ENCODE measurements at places on chromosomes 3 and 15.

- DNase-seq = no peak
Measured at GRCh38 chr3:56822501-56822900, 20.8 kb upstream of the ARHGEF3 start.

- DNase-seq = peak; percentile 24
Measured at GRCh38 chr3:195450731-195451229, 8.0 kb upstream of the ACAP2 start.

- peak; percentile 91 for DNase-seq
Measured at GRCh38 chr3:12371525-12372140, 82.8 kb downstream of the PPARG start.

DNA sequence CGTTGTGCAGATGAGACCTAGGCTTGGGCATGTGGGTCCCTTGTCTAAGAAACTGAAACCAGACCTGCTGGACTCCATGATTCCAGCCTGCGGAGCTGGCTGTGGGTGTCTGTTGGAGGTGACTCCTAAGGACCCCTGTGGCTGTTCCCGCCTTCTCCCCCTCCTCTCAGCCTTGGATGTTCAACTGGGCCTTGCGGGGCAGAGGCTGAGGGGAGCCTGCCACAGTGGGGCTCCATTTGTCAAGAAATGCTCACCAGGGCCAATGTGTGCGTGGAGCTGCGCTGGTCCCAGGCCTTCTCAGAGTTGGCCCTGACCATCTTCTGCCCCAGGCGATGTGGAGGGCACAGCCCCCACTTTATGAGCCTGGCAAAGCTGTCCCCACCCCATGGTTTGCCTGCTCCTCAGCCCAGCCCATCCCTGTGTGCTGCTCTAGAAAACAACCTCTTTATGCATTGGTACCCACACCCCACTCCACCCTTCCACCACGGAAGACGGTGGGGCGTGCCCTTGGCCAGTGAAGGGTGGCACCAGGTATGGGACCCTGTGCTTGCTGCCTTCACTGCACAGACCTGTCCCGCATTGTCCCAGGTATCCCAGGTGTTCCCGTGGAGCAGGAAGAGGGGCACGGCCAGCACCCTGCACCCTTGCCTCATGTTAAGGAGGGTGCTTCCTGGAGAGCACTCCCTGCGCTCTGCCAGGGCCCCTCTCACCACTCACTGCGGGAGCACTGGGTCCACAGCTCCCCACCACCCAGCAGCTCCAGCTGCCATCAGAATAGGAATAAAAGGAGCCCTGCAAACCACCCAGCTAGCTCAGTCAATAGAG lies 7.9 kb downstream of the MESP2 start:
- DNase-seq = no peak

DNA sequence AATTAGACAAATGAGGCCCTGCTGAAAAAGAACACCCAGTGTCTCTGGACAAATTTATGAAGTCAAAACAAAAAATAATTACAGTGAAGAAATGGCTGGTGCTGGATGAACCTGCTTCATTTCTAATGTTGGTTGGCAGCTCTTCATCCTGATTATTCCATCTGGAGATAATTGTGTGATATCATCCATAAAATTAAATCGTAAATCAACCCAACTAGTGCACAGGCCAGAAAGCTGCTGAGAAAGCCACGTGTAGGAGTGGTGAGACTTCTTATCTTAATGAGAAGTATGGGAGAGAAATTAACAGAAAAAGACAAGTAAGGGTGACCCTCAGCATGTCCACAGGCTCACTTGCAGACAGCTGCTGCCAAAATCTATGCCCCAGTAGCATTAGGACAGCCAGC lies 465.2 kb upstream of the TGFBR2 start:
- DNase-seq = peak; percentile 27

DNA sequence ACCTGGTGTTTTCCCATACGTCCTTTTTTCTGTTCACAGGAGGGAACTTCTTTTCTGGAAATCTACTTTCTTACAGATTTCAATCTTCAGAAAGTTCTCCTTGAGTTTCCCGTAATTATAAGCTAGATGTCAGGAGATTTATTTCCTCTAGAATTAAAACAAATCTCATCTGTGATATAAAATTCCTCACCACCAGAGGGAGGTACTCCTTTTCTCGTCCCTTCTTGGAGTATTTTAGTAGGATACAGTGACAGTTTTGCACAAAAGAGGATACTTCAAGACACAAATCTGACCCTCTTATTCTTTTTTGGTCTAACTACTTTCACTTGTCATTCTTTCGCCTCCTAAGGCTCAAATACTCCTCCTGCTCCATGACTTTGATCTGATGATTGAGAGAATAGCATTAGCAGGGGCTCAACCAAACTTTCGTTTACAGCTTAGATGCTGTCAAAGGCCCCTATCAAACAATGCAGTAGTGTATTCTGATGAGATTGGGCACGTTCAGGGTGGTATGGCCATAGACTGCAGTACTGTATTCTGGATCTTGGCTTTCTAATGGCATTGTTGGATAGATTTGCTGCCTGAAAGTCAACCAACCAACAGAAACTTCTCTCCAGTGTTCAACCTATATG lies 38.0 kb downstream of the TMEM41A start:
- peak; percentile 35 for DNase-seq

DNA sequence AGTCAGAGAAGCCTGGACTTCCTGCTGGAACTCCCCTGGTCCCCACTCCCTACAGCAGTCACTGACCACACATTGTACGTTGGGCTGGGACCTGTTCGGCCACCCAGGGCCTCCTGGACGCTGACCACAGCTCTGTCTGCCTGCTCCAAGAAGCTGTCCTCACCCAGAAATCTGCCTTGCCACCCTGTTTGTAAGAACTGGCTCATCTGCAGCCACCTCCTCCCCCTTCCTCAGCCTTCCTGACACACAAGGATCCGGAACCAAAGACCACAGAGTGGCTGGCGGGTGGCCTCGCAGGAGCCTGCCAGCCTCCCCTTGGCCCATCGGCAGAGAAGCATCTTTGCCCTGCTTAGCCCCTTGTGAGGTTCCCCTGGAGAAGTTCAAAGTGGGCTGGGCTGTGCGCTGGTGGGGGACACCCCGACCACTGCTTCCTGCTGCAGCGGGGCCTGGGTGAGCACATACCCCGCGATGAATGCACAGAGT lies 91.9 kb downstream of the PCSK6 start:
- no peak for DNase-seq

DNA sequence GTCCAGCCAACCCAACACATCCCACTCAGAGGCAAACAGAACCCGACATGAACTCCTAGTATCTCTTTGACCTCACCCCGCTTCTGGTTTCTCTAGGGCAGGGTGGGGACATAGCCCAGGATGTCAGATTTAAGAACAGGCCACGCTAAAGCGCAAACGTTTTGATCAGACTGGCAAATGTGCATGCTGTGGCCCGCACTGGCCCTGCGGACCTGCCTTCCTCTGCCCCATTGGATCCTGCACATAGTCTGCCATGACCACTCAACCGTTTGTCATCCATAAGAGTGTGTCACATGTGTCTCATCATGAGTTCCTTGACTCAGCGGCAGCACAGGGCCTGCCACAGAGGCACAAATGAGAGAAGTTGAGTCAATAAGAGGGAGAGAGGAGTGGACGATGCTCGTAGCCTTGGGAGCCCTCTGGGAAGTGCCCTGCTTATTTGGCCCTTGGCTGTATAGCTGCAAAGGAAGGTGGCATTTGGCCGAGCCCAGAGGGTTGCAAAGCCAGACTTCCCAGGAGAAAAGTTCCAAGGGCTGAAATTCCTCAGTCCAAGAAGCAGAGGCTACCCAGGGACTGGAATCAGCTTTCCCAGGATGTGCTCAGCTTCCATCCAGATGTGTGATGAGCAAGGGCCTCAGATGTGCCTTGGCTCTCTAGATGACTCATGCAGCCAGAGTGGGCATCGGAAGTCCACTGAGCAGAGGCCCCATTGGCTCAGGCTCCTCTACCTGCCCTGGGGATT lies 55.5 kb upstream of the SLCO2A1 start:
- DNase-seq = no peak

DNA sequence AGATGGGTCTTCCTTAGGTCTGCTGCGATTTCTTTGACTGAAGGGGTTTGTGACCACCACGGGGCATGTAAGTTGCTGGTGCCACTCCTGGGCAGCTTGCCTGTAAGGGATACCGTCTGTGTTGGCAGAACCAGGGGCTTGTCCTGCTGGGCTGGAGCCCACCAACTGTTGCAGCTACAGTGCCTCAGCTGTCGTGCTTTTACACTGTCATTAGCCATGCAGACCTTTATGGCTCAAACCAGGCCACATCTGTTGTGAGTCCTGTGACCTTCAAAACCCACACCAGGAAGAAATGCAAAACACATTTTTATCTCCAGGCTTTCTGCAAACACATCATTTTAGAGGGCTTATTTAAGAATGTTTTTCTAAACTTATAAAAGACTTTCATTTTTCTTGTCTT lies 168.7 kb downstream of the PTPRG start:
- no peak for DNase-seq

DNA sequence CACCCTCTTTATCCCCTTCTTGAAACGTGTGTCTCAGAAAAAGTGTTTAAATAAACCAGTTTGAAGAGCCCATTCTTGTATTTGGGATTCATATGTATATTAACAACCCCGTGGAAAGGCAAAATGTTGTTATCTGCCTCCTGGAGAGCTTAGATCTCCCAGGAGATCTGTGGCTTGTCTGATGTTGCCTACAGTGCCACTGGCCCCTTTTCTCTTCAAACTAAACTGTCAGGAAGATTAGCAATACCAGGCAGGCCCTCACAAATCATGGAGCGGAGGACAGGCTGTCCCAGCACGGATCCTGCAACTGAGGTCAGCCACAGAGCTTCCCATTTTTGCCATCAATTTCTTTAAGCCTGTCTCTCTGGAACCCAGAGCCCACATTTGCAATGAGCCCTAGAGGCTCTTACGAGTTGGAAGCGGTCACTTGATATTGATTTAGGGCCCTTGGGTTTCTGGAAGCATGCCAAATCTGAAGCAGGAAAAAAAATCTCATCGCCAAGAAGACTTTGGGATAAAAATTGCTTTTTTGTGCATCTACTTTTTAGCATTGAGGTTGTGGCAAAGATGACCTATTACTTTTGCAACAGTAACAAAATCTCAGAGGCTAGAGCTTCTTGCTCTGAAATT lies 234.1 kb downstream of the OPA1 start:
- no peak for DNase-seq

DNA sequence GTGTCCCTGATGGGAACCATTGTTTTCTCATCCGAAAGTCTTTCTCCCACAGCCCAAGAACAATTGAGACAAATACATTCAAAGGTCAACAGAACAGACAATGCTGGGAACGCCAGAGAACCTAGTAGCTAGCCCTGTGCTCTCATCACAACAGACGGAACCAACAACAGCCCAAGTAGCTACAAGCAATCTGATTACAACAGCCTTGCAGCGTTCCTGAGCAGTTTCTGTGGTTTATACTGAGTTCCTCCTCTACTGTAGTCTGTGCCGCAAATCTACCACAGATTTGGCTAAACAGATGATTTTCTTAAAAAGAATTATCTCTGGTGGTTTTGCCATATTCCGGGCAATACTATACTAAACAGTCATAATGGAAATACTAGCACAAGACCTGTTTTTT lies 435.6 kb downstream of the MECOM start:
- peak; percentile 71 for DNase-seq

DNA sequence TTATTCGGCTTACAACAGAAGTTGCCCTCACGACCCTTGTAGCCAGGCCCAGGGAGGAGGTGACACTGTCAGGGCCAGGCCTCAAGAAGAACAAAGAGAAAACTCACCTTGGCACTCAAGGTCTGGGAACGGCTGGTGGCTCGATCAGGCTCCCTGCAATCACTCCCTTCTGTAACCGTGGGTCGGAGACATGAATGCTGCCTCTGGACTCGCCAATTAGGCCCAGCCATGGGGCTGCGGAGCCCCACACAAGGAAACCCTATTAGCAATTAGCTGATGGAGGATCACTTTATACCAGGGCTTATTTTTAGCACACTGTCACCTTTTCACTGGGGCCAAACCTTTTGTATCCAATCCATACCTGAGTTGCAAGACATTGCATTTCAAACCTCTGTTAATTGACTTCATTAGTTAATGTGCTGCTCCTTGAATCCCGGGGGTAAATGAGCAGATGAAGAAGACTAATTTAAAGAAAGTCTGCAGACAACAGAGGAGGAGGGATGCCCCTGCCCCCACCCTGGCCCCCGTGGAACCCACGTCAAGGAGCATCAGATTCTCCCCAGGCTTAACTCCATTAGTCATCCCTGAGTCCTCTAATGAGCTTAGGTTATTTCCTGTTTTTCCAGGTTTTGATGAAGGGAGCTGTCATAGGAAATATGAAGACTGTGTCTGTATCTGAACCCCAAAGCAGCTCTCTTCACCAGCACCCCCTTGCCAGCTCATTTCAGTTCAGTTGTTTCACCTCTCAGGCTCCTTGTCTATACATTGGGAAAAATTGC lies 255.3 kb downstream of the RORA start:
- DNase-seq = peak; percentile 74

DNA sequence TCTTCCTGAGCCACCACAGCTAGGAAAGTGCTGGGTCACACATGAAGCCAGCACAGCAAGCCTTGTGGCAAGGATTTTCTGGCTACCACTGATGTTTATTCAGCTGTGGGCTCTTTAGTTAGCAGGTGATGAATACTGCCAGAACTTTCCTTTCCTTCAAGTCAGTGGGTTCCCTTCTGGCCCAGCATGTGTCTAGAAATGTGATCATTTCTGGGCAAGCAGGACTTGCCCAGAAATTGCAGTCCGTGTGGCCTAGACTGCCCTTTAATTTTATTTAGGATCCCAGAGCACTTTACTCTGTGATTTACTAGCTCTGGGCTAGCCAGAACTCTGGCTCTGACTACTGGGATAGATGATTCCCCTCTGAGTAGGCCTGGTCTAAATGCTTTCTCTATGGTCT lies 397.5 kb downstream of the ZIC4 start:
- peak; percentile 9 for DNase-seq

DNA sequence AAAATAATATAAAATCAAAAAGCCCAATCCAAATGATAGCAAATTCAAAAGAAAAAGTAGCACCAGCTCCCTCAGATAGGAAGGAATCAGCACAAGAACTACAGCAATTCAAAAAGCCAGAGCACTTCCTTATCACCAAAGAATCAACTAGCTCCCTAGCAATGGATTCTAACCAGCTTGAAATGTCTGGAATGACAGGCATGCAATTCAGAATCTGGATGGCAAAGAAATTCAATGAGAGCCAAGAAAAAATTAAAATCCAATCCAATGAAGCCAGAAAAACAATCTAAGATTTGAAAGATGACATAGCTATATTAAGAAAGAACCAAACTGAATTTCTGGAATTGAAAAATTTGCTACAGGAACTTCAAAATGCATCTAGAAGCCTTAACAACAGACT lies 1334.4 kb upstream of the ALCAM start:
- DNase-seq = peak; percentile 54

DNA sequence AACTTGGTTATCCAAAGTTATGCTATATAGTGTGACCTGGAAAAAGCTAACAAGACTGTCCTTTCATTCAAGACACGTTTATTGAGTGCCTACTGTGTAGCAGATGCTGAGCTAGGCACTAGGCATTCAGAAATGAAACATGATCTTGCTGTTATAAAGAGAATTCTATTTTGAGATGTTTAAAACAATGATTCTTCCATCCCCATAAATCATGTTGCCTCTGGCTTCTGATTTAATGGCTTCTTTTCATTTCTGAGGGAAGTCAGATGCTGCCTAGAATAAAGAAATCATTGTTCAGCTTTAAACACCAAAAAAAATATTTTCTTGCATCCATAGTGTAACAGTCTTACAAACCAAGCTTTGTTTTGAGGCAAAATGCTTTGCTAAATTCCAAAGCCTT lies 620.9 kb upstream of the UBE2E2 start:
- DNase-seq = peak; percentile 11

Measured in fibroblast of lung (primary cell).